ENCODE measurements at places on chromosomes 5 and 9.

- no peak for DNase-seq
Measured at GRCh38 chr5:137560420-137560819, 61.3 kb upstream of the SPOCK1 start.

GRCh38 chr5:139955616-139956273 is 87.4 kb downstream of the NRG2 start:
- no peak for DNase-seq

DNA sequence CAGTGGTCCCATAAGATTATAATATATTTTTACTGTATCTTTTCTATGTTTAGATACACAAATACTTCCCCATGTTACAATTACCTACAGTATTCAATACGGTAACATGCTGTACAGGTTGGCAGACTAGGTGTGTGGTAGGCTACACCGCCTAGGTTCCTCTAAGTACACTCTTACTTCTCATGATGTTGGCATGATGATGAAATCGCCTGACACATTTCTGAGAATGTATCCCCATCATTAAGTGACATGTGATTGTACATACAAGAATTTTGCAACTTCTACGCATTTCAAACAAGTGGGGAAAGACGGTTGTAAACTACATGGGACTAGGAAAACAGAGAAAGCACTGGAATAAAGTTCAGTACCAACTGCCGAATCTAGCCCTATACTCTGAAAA is 53.3 kb downstream of the SETX start:
- no peak for DNase-seq

GRCh38 chr9:8419596-8420275 is 620.2 kb upstream of the DMAC1 start:
- no peak for DNase-seq

GRCh38 chr5:148844433-148845280 is 18.2 kb downstream of the ADRB2 start:
- no peak for DNase-seq

DNA sequence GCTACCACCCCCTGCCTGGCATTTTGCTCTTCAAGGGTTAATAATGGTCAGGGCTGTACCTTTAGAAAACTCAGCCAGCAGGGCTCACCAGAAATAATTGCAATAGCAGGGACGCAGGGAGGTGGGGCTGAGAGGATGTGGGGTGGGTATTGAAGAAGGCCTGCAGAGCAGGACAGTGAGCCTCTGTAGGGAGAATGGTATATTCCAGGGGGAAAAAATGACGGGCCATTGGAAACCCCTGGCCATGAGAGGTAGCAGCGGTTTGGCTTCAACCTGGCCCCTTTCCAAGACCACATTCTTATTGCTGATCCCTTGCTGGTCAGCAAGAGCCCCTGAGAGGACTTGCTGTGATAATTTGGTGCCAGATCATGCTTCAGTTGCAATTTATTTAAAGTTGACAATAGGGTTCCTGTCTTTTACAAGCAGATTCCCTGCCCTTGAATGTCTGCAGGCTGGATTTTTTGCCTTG is 36.7 kb upstream of the CTNNA1 start:
- no peak for DNase-seq

GRCh38 chr5:135545099-135545498 is 9.3 kb upstream of the NEUROG1 start:
- no peak for DNase-seq

DNA sequence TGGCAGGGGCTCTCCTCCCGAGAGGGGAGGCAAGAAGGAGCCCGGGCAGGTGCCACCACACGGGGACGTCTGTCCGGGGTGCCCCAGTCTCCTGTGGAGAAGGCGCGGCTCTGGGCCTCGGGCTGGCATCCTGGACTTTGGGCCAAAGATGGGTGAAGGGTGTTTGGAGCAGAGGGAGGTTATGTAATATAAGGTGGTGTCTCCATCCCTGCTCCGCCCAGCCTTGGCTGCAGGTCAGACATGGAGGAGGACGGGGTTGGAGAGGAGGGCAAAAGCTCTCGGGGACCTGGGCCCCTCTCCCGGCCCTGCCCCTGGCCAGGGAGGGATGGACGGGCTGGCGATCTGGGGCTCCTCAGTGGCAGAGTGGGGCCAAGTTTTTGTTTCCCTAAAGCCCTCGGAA is 1.2 kb upstream of the SOHLH1 start:
- no peak for DNase-seq

DNA sequence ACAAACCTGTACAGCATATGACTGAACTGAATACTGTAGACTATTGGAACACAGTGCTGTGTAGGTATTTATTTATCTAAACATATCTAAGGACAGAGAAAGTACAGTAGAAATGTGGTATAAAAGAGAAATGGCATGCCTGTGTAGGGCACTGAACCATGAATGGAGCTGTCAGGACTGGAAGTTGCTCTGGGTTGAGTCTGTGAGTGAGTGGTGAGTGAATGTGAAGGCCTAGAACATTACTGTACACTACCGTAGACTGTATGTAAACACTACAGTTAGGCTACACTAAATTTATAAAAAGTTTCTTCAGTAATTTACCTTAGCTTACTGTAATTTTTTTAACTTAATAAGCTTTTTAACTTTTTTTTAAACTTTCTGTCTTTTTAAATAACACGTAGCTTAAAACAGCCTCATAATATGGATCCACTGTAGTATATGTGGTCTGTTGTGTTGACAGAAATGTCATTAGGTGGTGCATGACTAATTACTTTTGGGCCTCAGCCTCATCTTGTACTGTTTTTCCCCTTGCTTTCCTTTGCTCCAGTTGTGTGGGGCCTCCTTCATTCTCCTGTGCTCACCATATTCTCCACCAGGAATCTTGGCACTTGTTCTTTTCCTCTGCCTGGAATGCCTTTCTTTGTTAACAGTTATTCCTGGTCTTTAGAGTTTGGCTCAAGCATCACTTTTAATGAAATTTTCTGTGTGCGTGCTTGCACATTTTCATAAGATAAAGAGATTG is 8.8 kb downstream of the SPIN1 start:
- DNase-seq: no peak

DNA sequence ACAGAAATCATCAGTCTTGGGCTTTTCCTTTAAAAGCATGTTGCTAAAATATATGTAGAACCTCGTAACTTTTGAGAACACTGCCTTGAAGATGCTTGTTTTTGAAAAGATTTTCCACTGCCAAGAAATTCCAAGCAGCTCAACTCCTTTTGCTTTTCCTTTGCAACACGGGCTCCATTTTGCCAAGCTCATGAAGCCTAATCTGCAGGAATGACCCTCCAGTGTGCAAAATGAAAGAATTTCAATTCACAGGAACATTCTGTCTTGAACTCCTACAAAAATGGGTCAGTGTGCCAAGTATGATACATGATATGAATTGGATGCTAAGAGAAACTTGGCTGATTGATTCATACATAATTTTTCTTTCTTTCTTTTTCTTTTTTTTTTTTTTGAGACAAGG is 35.4 kb upstream of the ERCC6L2 start:
- no peak for DNase-seq

- DNase-seq: no peak
Measured at GRCh38 chr5:78595458-78595921, 53.1 kb downstream of the LHFPL2 start.

DNA sequence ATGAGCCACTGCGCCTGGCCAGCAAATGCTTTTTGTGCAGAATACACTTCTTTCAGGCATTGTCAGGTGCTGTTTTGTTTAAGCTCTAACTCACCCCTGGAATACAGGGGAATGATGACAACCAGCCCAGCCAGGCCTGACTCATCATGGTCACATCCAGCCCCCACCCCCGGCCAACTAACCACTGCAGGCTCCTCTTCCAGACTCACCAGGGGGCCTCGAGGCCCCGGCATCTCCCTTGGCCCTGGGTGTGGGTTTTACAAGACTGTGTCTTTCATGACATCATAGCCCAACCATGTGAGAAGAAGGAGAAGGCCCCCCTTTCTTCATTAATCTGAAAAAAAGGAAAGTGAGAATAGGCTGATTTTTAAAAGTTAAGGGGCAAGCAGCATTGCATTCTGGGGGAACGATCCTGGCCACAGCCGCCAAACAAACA is 35.5 kb downstream of the OLFML2A start:
- no peak for DNase-seq

DNA sequence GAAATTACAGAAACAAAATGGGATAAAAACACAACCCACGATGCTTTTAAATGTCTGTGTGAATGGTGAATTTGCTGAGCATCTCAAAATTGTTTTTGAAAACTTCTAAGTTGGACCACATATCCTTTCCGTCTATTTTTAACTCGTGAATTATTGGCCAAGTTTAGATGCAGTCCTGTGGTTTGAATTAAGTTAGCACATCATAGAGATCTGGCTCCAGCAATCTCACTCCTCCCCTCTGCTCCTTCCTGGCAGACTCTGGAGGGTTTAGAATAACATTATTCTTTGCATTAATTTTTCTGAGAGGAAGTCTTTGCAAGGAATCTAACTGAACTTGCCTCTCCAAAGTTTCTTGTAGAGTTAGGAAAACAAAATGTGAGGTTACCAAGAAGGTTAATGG is 14.5 kb upstream of the ANKRD55 start:
- DNase-seq: no peak

DNA sequence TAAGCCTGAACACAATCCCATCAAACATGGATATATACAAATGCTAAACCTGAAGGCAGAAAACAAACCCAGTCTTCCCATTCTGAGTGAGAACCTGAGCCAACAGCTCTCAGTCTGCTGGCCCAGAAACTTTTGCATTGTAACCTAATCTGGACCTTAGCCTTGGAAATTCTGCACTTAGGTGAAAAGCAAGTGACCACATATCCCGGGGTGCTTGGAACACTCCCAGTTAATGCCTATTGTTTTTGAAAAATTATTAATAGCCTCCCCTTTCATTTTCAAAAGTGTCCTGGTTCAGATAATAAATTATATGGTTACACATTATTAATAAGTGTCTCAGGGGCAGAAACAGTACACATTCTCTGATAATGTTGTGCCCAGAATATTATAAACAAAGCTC is 228.3 kb upstream of the TARS1 start:
- DNase-seq: no peak

DNA sequence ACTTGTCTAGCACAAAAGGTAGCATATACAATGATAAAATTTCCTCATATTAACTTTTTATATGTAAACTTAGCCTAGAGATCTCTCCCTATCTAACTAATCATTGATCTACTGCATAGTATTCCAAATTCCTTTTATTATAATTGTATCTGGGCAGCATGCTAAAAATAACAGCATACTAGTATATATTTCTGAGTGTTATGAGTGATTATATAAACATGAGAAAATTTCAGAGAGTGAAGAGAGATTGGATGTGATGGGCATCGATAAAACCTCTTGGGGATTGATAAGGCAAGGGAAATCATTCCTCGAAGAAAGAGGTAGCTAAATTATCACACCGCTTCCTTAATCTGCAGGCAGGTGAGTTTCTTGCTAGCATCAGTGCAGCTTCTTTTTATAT is 158.2 kb downstream of the HMHB1 start:
- DNase-seq: no peak

DNA sequence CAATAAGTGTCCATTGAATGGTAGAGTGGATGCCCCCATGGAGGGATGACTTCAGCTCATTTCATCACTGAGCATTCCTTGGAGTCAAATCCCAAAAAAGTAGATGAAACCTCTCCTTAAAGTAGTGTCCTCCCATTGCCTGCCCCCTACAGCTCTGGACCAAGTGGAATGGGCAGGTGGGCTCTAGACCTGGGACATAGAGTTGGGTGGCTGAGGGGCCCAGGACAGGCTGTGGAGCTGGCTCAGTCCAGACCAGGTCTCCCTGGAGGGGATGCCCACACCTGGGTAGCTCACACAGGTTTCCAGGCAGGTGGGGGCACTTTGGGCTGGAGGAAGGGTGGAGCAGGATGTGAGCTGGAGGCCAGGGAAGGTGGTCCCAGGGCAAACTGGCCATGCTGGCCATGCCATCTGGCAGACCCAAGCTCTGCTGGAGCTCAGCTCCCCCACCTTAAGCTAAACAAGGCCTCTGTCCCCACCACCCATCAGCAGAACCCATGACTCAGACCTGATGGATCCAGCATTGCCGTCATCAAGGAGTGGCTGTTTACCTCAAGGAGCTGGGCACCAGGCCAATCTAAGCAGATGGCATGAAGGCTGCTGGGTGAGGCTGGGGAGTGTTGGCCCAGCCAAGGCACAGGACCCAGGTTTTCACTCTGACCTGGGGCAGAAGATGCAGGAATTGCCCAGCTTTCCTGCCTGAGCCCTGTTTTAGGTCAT is 6.2 kb upstream of the SPINK4 start:
- DNase-seq: no peak

- DNase-seq: no peak
Measured at GRCh38 chr9:22354699-22355384, 91.8 kb upstream of the DMRTA1 start.

DNA sequence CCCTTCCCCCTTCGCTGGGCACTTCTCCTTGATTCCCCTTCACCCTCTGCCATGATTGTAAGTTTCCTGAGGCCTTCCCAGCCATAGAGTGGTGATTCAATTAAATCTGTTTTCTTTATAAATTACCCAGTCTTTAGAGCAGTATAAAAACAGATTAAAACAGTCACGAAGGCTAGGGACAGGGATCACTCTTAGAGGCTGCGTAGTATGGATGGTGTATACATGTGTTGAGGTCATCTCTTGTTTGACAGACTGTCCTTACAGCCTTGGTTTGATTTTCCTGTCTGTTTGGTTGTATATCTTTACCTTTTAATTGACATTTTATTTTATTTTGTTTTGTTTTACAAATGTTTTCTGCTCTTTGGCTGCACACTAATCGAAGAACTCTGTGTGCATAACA is 1155.7 kb upstream of the CDH18 start:
- no peak for DNase-seq

DNA sequence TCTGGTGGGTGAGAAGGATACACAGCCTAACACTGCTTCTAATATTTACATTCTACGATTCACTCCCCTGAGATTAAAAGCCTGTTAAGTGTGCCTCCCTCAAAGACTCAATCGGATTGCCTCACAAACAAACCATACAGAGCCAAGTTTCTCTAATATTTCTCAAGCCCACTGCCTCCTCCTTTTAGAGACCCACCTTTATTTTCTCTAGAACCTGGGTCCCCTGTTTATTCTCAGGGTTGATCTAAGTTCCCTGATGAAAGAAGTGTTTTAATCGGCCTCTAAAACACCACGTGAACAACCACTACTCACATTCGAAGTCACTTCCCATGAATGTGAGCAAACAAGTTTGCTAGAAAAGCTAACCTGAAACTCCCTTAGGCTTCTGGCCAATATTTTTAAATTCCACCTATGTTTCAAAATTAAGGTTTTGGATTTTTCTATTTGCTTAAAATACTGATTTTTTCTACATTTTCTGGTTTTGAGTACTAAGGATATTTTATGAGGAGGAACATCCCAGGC is 76.5 kb downstream of the GLIS3 start:
- DNase-seq: no peak

GRCh38 chr5:51033215-51033614 is 350.0 kb upstream of the ISL1 start:
- DNase-seq: no peak

GRCh38 chr5:142770650-142771609 is 753 bp downstream of the ARHGAP26 start:
- DNase-seq: peak; percentile 68

GRCh38 chr9:113474360-113475028 is 11.0 kb downstream of the RGS3 start:
- no peak for DNase-seq

DNA sequence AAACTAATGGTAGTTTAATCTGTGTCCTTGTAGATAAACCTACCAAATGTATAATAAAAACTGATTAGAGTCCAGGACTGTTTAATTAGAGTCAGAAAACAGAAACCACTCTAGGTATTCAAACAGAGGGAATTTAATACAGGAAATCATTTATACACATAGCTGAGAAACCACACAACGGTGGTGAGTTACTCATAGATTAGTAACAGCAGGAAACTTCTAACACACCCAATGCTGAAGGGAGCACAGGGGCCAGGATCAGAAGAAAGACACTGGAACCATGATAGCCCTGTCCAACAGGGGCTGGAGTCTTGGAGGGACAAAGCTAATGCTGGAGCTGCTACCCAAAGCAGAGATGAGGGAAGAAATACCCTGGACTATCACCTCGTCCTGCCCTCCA is 321.0 kb downstream of the ACTL7B start:
- no peak for DNase-seq
